ENCODE measurements at places on chromosomes 5 and 9.

- DNase-seq: no peak
Observed at GRCh38 chr5:111670826-111671492, 86.0 kb downstream of the NREP start.

- DNase-seq: no peak
Observed at GRCh38 chr5:138454121-138454520, 11.2 kb upstream of the EGR1 start.

DNA sequence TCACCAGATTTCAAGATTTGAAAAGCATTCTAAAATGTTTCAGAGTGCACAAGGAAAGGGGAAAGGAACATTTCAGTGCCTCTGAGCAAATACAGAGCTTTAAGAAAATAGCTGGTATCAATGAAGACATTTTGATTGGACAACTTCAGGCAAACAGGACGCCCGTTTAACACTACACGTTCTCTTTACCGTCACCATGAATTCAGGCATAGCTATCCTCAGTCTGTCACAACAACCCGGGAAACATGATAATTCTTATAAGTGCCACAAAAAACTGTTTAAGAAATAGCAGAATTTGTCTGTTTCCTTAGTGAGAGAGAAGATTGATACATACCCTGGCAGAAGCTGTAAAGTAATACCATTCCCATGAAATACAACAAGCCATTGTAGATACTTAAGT is 392.4 kb upstream of the PDE4D start:
- no peak for DNase-seq

GRCh38 chr5:103373597-103374472 is 115.3 kb downstream of the MACIR start:
- DNase-seq: no peak

GRCh38 chr9:4640027-4640426 is 22.1 kb upstream of the PLPP6 start:
- no peak for DNase-seq

GRCh38 chr5:72346398-72346797 is 26.2 kb downstream of the PTCD2 start:
- no peak for DNase-seq

DNA sequence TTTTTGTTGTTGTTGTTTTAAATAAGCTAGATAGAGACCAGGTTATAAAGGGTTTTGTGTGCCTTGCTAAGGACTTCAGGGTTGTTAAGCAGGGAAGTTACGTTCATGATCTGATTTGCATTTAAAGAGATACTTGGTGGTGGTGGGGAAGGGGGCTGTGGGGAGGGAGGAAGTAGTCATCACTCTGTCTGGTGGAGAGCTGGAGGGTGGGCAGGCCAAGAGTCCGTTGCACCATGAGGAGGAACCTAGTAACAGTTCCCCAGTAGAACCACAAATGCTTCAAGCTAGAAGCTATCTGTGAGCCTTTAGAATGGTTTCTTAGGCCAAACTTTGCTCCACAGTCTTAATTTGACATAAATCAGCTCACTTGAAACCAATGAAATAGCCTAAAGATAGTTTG is 18.7 kb upstream of the ROPN1L start:
- DNase-seq: no peak

DNA sequence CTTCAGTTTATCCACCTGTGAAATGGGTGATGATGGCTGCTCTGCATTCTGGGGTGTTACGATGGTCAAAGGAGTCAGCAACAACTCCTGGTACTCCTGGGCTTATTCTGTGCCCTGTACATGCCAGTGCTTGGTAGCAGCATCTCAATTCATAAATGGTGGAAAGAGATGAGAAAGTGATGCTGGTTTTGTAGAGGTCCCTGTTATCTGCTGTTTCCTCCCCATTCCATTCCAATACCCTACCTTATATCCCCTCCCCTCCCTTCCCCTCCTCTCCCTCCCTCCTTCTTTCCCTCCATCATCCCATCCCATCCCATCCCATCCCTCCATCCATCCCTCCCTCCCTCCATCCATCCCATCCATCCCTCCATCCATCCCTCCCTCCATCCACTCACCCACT is 19.1 kb downstream of the BOD1 start:
- no peak for DNase-seq

GRCh38 chr5:137778772-137779564 is 24.8 kb upstream of the HNRNPA0 start:
- DNase-seq: no peak

- DNase-seq: peak; percentile 61
Observed at GRCh38 chr9:70020991-70021571, 22.6 kb upstream of the MAMDC2 start.

DNA sequence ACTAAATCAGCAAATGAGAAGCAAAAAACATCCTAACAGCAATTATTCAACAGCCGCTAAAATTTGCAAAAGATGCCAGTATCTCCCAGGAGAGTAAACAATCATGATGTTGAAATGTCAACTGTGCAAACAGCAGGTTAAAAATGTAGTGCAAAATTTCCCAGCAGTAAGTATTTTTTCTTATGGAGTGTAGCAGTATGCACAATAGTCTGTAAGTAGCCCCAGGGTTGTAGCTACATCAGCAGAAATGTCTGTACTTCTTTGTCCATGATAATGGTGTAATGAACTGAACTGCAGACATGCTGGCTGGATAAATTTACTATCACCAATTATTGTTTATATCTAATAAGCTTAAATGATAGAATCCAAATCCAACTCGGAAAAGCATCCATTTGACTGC is 31.4 kb downstream of the GRIN3A start:
- no peak for DNase-seq

DNA sequence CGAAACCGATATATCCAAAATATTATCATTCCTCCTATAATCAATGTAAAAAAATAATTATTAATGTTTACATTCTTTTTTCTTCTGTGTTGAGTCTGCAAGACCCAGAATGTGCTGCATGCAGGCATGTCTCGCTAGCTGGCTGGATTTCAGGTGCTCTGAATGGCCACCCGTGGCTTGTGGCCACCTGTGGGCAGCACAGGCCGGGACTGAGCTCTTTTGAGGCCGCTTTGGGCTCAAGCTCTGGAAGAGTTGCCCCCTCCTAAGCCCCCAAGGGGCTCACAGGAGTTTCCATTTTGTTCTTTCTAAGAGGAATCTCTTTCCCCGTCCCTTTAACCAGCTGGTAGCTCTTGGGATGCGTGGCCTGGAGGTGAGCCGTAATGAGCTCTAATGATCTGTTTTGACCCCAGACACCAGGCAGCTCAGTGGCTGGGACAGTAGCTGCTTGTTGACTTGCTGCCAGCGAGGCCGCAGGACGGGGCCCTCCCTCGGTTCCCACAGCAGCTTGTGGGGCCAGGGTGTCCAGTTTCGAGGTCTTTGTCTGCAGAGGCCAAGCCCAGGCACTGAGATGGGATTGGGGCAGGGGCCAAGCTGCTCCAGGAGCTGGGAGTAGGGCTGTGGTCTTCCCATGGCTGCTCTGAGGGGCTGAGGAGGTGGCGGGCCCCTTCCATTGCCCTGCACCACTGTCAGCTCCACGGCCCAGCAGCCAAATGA is 20.8 kb downstream of the ASS1 start:
- no peak for DNase-seq

- no peak for DNase-seq
Observed at GRCh38 chr9:91338681-91339080, 23.0 kb downstream of the AUH start.

DNA sequence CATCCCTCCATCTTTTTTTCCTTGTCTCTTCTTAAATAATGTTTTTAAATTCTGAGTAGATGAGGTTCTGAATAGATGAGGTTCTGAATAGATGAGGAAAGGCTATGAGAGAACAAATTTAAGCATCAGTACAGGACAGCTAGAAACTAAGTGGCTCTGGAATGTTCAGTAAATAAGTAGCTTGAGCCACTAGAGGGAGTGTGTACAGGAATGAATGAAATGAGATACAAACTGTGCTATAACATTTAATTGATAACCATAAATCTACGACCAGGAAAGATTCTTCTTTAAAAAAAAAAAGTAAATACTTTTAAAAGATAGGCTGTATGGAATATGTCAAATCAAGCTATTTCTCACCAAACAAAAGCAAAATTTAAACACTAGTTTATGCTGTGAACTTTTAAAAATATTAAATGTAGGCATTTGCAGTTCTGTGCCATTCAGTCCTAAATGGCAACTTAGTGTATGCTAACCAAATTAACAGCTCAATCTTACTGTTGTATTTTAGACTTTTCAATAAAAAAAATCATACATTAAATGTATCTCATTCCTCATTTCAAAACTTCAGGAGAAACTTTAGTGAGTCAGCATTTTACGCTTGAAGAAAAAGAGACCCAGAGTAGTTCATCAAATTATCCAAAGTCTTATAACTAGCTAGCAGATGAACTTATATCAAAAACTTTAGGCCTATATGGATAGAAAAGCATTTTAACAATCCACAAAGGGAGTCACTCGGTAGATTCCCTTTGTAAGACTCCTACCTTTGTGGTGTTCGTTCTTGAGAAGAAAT is 70.4 kb upstream of the SNX2 start:
- no peak for DNase-seq

DNA sequence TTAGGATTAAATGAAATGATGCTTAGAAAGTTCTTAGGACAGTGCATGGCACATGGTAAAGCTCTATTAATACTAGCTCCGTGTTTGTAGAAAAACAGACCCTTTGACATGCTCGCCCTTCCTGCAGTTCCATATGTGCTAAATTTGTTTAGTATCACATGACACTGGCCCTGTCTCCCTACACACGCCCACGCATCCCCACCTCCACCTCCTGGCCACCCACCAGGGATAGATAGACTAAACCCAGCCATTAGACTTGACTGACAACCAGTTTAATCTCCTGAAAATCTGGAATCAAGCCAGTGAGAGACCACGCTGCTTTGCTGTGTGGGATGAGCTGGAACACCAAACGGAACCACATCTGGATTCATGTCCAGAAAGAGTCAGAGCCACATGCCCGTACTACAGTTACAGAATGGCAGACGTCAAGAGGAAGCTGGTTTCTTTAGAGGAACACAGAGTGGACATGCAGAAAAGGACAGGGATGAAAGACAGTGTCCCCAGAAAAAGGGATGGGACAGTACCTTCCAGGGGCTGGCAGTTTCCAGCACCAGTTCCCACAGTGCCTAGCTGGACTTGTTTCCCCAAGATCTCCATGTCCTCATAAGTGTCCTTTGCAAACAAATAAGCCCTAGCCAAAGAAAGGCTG is 186.1 kb downstream of the PDZD2 start:
- no peak for DNase-seq

DNA sequence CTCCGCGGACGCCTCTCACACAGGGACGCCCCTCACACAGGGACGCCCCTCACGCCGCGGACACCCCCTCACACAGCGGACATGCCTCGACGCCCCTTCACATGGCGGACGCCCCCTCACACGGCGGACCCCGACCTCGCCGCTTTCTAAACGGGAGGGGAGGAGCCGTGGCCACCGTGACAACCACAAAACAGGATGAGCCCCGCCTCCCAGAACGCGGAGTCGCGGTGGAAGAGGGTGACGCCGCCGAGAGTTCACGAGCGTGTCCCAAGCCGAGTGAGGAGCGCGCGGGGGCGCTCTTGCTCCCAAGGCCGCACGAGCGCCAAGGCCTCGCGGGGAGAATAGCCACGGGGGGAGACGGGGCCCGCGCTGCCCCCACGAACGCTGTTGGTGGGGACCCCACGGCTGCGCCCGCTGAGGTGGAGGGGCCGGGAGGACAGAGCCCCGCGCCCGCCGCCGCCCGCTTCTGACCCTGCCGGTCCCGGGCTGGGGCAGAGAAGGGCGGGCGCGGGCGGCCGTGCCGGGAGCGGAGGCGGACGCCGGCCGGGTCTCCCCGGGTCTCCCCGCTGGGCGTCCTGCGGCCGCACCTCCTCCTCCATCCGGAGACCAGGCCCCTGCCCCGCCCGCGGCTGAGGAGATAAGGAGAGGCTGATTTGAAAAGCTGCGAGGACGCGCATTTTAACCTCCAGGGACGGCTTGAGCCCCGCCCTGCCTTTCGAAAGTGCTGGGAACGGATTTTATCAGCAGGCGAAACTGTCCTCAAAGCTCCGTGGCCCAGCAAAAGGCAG is 3.9 kb upstream of the NKD2 start:
- DNase-seq: peak; percentile 88

DNA sequence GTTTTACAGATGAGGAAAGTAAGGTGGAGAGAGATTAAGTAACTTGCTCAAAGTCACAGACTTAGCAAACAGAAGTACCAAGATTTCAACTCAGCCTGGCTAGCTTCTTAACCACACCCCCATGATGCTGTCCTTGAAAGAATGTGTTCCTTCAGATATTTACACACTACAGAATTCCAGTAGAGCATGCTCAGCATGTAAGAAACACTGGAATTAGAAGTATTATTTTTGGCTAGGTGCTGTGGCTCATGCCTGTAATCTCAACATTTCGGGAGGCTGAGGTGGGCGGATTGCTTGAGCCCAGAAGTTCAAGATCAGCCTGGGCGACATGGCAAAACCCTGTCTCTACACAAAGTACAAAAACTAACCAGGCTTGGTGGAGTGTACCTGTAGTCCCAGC is 142.4 kb downstream of the EDIL3 start:
- no peak for DNase-seq

GRCh38 chr5:115469904-115470516 is 74.6 kb downstream of the FEM1C start:
- DNase-seq: no peak

GRCh38 chr5:11904265-11904906 is at the start of gene CTNND2:
Gene CTNND2, minus strand, starts transcription at chr5:11904446. Its CDS starts 593 bp downstream, at chr5:11903853.
- DNase-seq: no peak

DNA sequence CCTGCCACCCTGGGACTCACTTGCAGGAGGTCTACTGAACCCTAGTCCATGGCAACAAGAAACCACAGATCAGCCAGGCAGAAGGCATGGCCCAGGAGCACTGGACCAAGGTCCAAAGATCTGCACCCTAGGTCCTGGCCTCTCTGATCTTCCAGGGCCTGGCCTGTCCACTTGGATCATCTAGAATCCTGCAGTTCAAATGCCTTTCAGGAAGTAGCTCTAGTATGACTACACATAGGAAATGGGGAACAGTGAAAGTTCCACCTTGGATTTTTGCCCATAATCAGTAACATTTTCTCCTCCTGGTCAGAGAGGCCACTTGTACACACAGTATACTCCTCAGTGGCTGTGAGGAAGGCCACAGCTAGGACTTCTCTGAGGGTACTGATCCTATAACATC is 11.5 kb downstream of the ANXA6 start:
- DNase-seq: no peak

DNA sequence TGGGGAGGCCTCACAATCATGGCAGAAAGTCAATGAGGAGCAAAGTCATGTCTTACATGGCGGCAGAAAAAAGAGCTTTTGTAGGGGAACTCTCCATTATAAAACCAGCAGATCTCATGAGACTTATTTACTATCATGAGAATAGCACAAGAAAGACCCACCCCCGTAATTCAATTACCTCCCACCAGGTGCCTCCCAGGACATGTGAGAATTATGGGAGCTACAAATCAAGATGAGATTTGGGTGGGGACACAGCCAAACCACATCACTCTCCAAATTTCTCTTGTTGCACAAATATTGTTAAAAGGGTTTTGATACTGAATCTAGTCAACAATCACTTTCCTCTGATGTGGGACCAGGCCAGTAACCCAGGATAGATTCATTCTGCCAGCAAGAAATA is 1176.1 kb downstream of the CDH9 start:
- no peak for DNase-seq
